ENCODE measurements at places on chromosomes 3 and 15.

DNA sequence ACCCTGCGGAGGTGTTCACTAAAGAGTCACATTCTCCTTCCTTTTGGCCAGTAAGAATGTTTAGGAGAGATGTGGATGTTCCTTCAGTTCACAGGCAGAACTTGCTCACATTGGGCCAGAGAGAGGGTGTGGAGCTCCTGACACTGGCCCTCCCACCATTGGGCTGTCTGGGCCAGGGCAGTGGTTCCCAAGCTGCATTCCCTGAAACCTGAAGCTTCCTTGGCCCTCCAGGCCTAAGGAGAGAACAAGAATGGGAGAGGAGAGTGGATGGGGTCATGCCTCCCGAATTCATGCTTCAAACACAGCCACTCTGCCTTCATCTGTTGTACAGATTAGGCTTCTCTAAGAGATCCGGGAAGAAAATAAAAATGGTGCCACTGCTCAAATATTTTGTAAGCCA lies 257.4 kb downstream of the RORA start:
- no peak for DNase-seq

DNA sequence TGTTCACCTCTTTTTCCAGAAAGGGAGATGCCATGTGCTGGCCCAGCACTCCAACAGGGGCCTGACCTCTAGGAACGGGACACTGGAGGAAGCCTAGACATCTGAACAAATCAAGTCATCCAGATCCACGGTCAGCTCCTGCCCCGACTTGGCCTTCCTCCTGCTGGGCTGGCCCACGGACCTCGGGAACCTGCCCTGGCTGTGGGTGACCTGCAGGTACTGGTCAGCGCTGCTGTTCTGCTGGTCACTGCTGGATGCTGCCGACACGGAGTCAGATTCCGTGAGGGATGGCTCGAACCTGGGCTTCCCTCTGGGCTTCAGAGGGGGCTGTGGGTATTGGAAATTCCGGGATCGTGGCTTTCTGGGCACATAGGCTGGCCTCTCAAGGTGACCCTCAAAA lies 8.4 kb upstream of the STARD5 start:
- no peak for DNase-seq

- peak; percentile 16 for DNase-seq
Observed at GRCh38 chr3:86890741-86891396, 100.1 kb downstream of the VGLL3 start.

DNA sequence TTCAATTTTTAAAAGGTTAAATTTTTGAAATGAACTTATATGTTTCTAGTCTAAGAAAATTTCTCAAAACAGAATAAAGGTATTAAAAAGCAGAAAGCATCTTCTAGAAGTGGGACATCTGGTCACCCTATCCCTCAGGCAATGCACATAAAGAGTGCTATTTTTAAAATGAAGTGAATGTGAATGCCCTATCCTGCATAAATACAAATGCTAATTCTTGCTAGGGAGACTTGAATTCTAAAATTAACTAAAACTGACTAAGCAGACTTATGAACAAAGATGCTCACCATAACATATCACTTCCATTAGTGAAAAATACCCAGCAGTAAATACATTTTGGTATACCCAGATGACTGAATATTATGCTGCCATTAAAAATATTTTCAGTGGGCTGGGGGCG lies 11.7 kb downstream of the MYO5A start:
- no peak for DNase-seq

GRCh38 chr3:65478551-65479500 lies 559.9 kb downstream of the MAGI1 start:
- DNase-seq = peak; percentile 41

DNA sequence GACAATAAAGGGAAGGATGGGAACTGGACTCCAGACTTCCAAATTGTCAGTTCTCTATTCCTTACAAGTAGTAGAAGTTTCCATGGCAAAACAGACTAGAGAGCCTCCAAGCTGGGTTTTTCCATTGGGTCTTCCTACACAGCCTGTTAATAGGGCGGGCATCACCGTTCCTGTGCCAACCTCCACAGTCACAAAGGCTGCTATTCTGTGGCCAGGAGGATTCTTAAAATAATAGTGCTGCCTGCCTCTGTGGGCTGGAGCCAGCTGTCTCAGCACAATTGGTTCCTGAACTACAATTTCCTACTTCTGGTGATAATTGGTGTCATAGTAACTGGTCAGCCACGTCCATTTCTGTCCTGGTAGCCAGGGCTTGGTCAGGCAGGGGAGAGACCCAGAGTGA lies 38.6 kb downstream of the LYZL4 start:
- peak; percentile 44 for DNase-seq
